ENCODE measurements at places on chromosomes 5 and 9.

DNA sequence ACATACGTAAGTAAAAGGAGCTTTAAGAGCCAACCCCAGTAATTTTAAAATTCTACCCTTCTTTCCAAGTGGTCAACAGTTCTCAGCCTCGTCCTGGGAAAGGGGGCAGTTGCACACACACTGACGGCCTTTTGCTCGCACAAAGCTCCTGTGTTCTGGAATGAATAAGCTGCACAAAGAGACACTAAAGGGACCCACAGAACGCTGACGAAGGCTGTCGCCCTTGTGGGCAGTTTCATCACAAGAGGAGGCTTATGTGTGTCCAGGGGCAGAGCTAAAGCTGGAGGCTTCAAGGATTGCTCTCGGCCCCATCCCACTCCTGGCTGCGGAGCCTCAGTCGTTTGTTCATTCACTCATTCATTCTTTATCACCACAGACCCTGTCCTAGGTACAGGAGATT, 67.0 kb upstream of the NEK6 start:
- peak; percentile 84 for DNase-seq

DNA sequence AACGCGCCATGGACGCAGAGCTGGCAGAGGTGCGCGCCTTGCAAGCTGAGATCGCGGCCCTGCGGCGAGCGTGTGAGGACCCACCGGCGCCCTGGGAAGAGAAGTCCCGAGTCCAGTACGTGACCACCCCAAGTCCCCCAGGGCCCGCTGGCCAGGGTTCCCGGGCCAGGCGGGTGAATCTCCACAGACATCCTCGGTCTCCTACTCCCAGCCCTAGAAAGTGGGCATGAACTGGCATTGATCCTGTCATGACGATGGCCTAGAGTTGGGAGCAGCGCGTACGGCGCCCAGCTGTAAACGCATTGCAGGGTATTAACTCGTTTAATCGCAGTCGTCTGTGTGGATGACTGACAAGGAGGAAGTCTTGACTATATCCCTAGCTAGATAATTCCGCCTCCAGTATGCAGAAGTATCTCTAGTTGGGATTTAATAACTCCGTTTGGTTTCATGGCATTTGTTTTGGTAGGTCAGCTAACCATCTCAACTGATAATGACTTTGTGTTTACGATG, 293 bp downstream of the CENPP start:
- no peak for DNase-seq

DNA sequence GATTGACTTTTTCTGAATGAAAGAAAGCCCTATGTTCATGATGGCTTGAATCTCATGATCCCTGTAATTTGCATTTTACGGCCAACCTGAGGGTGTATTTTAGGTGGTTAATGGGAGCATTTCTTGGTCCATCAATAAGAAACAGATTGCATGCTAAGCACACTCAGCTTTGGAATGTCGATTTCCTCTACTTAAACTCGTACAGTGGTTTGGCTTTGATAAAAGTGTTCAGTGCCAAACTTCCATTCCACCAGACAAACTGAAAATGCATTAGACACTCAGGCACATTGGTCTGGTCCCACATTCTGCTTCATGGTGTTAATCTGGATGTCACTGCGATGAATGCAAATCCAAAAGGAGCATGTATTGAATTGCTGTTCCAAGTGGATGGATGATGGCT, 77.0 kb downstream of the VCAN start:
- DNase-seq, result peak; percentile 91

- DNase-seq, result no peak
Observed at GRCh38 chr5:141878186-141878710, at the start of gene PCDH1. Gene PCDH1, minus strand, starts transcription at chr5:141878410. Its CDS starts 148 bp downstream, at chr5:141878262.

- DNase-seq, result no peak
Observed at GRCh38 chr9:122106576-122106975, 13.5 kb upstream of the TTLL11 start.

GRCh38 chr5:107951309-107951708, 280.6 kb upstream of the EFNA5 start:
- DNase-seq, result no peak

DNA sequence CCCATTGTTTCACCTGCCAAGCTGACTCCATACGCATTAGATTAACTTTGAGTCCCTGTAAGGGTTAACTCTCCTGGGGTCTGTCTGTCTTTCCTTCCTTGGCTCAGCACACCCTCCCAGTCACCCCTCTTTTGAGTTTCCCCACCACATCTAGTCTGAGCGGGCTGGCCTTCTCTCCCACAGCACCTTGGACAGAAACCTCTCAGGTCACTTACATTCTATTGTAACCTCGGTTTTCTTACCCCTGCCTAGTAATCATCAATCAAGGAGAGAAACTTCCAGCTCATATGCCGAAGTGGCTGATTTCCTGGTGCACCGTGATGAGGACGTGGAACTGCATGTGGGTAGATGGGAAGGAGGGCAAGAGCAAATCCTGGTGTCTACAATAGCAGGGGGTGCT, 102.1 kb downstream of the MYO10 start:
- no peak for DNase-seq

DNA sequence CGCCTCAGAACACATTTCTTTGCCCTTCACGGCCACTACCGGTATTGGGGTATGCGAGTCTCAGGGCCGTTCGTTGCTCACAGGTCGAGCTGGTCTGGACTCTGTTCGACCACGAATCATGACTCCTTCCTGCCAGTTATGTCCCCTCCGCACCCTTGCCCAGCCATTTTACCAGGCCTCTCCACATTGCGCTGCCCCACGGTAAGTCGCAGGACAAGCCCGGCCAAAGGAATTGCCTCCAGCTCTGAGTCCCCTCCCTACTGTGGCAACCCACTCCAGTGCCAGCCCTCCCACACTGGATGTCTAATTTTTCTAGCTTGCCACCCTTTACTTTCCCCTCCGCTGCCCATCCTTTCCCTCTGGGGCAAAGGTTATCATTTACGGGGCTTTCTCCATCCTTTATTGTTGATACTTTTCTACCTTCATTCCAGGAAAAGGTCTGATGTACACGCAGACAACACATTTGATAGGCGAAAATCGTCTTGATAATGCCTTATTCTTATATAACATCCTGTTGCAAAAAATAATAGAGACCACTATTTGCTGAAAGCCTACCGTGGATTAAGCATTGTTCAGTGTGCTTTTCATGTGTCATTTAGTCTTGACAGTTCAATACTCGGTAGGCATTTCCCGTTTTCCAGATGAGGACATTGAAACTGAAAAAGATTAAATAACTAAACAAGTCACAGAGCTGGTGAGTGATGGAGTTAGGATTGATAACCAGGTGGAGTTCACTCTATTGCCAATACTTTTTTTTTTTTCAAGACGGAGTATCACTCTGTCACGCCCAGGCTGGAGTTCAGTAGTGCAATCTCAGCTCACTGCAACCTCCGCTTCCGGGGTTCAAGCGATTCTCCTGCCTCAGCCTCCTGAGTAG, 958 bp upstream of the HSPA5 start:
- no peak for DNase-seq

DNA sequence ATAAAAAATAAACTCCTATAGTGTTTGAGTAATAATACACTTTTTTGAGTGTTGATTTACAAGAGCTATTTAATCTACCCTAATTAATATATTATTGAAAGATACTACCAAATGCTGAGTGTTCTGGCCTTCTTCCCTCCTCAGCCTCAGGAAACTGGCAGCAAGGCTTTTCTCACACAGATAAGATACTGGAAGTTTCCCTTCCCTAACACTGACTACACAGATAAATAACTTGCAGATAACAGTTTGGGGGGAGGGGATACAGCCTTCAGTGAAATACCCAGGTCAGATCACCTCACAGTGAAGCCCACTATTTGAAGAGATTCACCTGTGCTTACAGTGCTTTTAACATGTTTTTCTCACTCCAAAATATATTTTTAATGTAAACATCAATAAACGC, 1.6 kb upstream of the NIPSNAP3A start:
- no peak for DNase-seq

DNA sequence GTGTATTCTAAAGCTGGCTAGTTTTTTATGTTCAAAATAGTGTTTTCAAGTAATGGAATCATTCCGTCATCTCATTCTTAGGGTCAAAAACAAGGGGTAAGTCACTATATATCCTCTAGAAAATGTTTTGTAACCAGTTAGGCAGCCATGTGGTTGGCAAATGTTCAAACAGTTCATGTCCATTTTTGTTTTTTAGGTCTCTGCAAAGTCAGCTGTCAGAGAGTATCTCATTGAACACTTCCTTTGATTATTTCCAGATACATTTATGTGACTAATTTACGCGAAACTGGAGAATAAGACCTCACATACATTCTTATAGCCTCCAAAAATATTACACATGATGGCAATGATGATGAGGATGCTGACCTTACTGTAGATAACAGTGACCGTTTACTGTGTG, 50.4 kb downstream of the TRIO start:
- no peak for DNase-seq

DNA sequence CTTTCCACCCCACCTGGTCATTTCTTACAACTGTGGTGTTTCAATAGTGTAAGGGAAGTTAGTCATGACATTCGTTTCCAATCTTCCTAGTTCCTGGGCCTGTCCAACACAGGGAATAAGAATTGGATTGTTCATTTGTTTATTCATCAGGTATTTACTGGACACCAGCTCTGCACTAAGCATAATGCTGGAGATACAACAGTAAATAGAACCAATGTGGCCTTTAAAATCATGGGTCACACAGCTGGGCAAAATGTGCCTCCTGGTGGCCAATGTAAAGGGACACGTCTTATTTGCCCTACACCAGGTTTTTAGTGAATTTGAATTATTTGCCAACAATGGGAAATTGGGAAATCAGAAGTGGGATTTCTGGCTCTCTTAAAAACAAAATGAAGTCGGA, 10.4 kb downstream of the ABLIM3 start:
- DNase-seq, result no peak

GRCh38 chr5:16883176-16883575, 52.9 kb downstream of the MYO10 start:
- DNase-seq, result no peak

DNA sequence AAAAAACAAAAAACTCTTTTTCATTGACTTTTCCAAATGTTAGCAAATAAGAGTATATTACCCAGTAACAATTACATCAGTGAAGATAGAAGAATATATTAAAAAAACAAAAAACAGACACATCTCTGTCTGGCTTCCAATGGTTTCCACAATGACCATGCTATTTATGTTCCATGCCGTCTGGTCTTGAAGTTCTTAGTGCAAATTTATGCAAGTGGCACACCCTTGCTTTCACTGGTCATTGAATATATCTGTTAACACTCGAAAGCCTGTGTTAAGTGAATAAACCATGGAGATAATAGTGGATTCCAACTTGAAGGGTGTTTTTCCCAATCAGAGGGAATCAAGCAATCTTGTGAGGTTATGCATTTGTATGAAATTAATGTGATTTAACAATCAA, 291.9 kb downstream of the KCTD16 start:
- no peak for DNase-seq

- DNase-seq, result no peak
Observed at GRCh38 chr5:137345396-137345795, 153.7 kb downstream of the SPOCK1 start.

DNA sequence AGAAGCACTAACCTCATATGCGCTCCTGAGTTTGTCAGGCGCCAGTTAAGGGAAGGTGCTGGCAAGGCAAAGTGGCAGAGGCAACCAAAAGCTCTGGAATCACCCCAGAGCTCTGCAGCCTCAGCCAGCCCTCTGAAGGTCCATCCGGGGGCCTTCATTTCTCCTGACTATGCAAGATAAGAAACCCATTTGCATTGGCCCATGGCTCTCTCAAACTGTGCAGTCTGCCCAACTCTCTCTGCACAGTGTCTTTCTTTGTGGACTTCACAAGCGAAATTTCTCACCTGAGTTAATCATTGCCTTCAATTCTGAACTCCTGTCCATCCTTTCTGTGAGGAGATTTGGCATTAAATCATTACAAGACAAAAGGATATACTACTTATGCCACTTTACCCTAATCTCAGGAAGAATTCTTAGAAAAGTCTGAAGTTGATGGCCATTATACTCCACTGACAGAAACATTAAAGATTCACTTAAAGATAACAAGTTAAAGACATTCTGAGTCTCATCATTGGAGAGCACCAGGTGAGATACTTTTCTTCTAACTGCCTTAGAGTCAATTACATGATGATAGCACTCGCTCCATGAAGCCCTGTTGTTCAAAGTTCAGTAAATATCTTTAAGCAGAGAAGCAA, 235.6 kb downstream of the SPOCK1 start:
- no peak for DNase-seq
